ENCODE measurements at places on chromosomes 12 and 14.

- no peak for DNase-seq
Observed at GRCh38 chr12:10088955-10089900, 9.6 kb downstream of the CLEC1A start.

DNA sequence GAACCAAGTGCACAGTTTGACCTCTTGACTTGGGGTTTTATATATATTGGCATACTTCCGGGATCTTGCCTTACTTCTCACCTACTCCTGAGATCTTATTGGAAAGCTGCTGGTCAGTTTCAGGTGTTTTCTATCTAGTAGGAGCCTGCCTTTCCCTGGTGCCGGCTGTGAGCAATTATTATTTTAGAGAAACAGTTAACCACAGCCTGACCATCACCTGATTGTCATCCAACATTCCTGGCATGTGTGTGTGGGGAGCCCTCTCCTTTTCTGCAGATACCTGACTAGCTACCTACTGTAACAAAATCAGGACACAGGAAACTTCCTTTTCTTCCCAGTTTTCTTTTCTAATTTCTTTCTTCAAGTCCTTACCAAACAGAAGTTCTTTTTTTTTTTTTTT is 220.4 kb downstream of the ATP23 start:
- DNase-seq = no peak

GRCh38 chr12:68031174-68031573 is 41.9 kb downstream of the IFNG-AS1 start:
- DNase-seq = no peak

DNA sequence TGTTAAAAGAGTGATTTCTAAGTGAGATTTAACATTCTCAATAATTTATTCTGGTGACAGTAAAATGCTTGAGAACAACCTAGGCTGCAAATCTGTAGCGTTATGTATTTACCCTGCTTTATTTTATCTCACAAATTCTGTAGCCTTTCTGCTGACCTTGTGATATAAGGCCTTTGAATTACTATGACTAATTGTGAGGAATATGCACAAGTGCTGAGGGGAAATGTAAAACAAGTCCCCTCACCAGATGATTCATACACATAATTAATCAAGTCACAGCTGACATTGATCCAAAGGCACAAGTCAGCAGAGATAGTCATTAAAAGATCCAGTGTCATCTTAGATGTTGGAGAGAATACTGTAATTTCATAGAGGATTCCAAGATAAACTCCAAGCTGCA is 992.7 kb upstream of the USP15 start:
- no peak for DNase-seq

DNA sequence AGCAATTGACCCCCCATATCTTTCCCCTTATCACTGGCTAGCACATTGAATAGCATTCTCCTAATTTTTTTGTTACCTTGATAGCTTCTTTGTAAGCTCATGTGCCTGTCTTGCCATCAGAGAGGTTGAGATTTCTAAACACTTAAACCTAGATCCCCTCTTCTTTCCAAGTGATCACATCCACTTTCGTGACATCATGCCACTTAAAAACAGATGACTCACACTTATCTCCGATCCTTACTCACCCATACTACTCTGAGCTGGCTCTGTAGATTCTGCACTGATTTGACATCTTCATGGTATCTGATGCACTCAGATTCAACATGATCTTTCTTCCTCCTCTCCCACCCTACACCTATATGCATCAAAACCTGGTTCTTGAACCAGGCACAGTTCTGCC is 10.5 kb downstream of the GPR137C start:
- no peak for DNase-seq

GRCh38 chr12:101078536-101079285 is 131.3 kb downstream of the SLC5A8 start:
- DNase-seq = no peak

- DNase-seq = no peak
Observed at GRCh38 chr12:8145754-8146441, 10.9 kb upstream of the ZNF705A start.

DNA sequence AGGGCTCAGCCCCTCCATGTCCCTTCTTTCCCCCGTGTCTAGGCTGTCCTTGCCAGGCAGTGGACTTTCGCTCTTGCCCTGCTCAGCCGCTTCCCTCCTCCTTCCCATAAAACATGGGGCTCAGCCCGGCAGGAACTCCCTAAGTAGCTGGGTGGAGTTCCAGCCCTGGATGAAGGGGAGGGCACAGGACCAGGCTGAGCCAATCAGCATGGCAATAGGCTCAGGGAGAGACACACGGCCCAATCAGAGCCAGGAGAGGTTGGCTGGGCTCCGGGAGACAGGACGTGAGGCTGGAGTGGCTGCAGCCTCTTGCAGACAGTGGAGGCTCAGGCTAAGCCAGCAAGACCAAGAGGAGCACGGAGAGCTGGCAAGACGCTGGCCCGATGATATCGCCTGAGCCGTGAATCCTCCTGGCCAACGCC is 54.3 kb downstream of the GALNT9 start:
- DNase-seq = no peak

- DNase-seq = no peak
Observed at GRCh38 chr12:48012070-48012469, 7.8 kb upstream of the COL2A1 start.
